ENCODE measurements at places on chromosomes 16 and 17.

- no peak for DNase-seq
Observed at GRCh38 chr17:51736356-51736755, 422.2 kb downstream of the CA10 start.

DNA sequence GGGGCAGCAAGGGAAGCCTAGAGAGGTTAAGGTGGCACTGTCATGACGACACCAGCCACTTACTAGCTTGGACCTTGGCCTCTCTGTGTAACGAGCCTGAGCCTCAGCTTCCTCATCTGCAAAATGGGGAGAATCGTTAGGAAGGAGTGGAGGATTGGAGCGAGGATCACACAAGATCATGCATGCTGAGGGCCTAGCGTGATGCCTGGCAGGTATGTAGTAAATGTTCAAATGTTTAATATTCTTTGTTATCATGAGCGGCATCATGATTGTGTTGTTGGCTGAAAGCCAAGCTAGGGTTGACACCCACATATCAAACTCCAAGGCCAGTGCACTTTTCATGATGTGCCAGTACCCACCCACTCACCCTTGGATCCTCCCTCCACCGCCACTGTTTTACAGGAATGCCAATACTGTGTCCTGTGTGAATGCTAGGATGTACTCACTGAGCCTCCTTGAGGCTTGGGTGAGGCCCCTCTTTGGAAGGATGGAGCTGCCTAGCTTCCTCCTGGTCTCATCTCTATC, 192.5 kb downstream of the MSI2 start:
- no peak for DNase-seq

DNA sequence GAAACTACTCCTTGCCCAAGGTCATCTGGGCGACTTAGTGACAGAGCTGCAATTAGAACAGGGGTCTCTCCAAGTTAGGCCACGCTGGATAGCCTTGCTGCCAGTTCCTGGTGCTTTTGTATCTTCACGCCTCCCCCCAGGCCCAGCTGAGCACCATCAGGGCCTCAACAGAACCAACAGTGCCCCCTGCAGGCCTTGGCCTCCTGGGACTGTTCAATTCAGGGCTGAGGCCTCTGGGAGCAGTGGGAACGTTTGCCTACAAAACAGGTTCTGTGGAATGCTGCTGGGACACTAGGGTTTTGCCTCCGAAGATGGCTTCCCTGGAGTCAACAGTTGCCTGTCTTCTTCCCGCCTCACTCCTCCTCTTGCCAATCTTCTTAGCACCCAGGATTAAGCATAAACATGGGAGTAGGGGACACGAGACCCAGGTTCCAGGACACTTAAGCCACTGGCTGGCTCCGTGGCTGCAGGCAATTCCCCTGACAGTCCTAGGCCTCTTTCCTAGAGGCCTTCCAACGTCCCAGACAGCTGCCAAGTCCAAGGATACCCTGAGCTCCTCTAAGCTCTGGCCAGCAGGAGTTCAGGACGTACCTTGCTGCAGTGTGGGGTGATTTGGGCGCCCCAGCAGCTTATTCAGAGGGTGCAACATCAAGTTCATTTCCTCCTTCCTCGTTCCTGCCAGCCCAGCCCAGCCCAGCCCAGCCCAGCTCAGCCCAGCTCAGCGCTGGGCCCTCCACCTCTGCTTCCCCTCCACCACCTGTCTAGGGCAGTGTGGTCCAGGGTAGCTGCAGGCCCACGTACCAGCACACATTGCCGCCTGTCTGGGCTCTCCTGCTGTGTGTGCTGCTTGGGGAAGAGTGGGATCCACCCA, 246.6 kb upstream of the RPL38 start:
- DNase-seq: no peak

GRCh38 chr16:57519796-57520360, 16.5 kb downstream of the CCDC102A start:
- DNase-seq: peak; percentile 71

DNA sequence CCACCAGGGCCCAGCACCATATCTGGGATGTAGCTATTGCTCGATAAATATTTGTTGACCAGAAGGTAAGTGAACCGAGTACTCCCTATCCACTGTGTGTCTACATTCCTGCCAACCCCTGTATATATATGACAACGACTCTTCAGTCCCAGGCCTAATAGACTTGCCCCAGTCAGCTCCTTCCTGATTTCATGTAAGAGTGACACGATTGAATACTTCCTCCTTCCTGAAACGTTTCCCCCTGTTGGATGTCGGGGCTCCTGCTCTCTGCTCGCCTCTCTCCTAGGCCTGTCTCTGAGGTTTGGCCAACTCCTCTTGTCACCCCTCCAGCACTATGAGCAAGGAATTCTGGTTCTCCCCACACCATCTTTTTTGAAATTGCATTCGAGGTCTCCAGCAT, 178.9 kb downstream of the PRKCA start:
- DNase-seq: no peak

DNA sequence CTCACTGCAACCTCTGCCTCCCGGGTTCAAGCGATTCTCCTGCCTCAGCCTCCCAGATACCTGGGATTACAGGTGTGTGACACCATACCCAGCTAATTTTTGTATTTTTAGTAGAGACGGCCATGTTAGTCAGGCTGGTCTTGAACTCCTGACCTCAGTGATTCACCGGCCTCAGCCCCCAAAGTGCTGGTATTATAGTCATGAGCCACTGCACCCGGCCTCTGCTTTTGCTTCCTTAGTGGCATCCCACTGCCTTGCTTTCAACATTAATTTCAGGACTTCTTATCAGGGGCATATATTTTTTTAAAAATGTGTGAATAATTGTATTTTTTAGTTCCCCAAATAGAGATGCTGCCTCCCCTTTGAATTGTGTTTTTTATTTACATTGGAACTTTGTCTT, 98.8 kb downstream of the SYCE1L start:
- DNase-seq: peak; percentile 40
